ENCODE measurements at places on chromosomes 16 and 17.

- DNase-seq: no peak
These were observed 25.4 kb downstream of the MPP2 start for GRCh38 chr17:43881758-43882505.

DNA sequence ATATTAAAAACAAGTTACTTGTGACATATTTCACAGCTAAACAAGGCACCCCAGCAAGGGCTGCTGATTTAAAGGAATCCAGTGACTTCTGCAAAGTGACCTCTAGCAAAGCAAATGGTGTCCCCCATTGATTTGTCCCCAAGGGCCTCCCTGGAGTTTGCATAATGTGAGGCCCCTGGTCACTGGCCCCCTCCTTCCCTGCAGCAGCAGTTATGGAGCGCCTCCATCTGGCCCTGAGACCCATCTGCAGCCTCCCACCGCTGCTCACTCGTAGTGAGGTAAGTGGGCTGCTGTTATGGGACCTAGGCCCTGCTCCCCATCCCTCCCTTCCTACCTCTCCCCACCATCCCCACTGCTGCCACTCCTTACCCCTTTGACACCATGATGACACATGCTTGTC is 19.6 kb upstream of the EEF2K start:
- DNase-seq: no peak

- DNase-seq: no peak
These were observed 54.3 kb upstream of the CNTNAP4 start for GRCh38 chr16:76222853-76223252.

DNA sequence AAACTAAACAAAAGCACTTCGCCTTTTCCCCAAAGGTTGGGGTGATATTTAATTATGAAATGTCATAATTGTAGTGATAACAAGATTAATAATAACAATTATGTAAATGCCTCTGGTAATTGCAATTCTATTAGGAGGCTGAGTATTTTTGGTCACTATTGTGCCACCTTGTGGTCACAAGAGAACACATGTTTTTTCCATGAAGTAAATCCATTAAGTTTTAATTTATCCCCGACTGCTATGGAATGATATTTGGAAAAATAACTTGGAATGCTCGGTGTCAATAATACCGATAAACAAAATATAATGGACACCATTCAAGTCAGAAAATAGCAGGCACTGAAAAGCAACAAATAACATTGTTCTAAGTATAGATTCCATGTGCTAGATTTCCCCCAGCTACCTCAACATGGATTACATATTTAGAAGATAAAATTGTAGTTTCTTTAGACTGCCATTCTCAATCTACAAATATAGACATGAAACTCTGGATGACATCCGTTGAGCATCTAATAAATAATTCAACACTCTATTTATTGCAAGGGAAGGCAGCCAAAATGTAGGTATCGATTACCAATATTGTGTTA is 25.0 kb upstream of the KCNJ2 start:
- peak; percentile 28 for DNase-seq

Measured in fibroblast of skin of right biceps (primary cell).